ENCODE measurements at places on chromosomes 16 and 17.

DNA sequence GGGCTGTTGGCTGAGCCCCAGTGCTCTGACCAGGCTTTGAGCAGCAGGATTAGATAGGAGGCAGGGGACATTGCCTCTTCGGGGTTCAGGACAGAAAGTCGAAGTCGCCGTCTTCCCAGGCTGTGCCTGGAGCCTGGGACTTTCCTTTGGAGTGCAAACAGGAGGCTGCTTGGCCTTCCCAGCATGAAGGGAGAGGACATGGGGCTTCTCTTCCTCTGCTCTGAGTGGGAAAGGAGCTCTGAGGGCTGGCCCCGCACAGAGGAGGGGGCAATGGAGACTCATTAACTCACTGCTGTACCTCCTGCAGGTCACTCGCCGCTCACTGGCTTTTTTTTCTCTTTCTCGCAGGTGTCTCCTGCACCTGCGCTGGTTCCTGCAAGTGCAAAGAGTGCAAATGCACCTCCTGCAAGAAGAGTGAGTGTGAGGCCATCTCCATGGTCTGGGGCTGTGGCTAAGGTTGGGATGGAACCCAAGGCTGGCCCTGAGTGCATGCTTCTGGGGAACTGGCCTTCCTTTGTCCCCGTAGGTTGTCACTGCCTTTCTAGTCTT is 642 bp downstream of the MT1F start:
- no peak for DNase-seq

- DNase-seq = no peak
Observed at GRCh38 chr17:42920106-42920900, 19.7 kb downstream of the G6PC1 start.

GRCh38 chr17:28469376-28469775 is 4.1 kb upstream of the SLC13A2 start:
- DNase-seq = no peak

- no peak for DNase-seq
Observed at GRCh38 chr16:17607609-17608008, 136.8 kb upstream of the XYLT1 start.

DNA sequence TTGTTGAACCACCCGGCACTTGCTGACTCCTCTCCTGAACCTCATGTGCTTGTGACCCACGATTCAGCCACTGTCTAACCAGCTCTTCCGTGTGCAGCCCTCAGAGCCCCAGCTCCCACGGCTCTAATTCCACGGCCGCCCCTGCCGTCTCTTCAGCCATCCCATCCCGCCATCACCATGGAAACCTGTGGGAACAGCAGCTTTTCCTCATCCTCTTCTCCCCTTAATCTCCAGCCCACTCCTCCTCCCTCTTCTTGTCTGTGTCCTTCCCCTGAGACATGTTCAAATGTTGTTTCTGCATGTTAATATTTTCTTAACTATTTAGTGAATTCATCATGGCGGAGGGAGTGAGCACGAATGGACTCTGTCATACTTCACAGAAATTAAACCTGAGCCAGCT is 285.2 kb downstream of the CDH13 start:
- no peak for DNase-seq

- no peak for DNase-seq
Observed at GRCh38 chr17:19736071-19736470, 12.0 kb downstream of the ALDH3A1 start.

DNA sequence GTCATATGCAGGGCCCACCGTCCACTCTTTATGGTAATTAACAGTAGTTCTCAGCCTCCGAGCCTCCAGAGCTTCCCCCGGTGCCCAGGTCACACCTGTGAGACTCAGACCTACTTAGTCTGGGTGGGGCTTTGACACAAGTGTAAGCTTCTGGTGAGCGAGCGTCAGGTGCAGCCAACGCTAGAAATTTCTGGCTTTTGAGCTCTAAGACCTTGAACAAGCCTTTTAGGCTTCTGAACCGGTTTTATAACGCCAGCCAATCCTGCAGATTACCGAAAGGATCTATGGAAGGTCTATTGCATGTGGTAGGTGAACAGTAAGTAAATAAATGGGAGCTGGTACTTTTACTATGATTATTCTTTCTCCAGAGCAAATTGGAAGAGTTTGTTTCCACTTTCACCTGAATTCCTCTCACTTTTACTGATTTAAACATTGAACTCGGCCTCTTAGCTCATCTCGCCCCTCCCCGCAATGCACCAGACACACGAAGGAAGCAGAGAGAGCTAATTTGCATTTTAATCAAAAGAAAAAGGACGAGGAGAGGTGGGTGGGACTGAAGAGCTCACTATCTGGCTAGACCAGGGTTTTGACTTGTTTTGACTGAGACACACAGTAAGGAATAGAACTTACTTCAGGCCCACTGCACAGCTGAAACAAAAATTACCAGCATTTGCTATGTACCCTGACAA is 47.1 kb downstream of the ABAT start:
- no peak for DNase-seq

DNA sequence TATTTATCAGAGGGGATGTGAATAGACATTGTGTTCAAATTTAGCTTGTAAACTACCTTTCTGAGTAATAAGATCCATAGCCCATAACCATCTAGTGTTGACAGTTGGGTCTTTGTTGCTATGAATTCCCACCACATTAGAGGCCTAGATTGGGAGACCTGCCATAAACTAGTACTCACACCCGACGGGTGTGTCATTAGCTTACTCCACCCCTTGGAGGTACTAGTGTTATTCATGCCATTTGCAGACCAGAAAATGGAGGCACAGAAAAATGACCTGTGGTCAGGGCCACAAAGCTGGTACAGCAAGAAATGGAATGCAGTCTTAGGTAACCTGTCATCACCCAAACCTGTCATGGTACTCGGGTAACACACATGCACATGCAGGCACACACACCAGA is 41.3 kb upstream of the BCAR1 start:
- DNase-seq = no peak

GRCh38 chr17:54898576-54898975 is 2.1 kb upstream of the TOM1L1 start:
- no peak for DNase-seq

DNA sequence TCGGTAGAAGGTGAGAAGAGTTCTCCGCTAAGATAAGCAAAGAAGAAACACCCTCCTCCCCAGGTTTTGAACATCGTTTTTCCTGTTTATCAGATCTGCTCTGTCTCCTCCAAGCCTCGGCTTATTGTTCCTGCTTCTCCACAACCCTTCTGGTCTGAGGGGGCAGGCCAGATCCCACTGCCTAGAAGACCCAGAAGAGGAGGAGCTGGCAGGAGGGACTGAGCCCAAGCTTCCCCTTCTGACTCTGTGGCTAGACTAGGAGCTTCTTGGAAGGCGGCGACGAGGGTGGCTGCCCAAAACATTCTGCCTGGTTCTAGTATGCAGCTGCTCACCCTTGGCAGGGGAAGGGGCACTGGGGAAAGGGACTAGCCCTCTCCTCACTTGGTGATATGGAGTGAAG is 5.2 kb upstream of the HOXB5 start:
- DNase-seq = no peak

GRCh38 chr16:9308356-9308801 is 216.9 kb downstream of the HAPSTR1 start:
- DNase-seq = no peak

- DNase-seq = no peak
Observed at GRCh38 chr17:68221786-68222185, 26.1 kb upstream of the AMZ2 start.
